ENCODE measurements at places on chromosomes 2 and 18.

GRCh38 chr18:79348066-79348465 is 47.7 kb upstream of the NFATC1 start:
- no peak for DNase-seq

- DNase-seq, result no peak
Measured at GRCh38 chr2:63029058-63029457, 21.6 kb upstream of the OTX1 start.

GRCh38 chr2:20977520-20978180 is 66.2 kb downstream of the APOB start:
- no peak for DNase-seq

DNA sequence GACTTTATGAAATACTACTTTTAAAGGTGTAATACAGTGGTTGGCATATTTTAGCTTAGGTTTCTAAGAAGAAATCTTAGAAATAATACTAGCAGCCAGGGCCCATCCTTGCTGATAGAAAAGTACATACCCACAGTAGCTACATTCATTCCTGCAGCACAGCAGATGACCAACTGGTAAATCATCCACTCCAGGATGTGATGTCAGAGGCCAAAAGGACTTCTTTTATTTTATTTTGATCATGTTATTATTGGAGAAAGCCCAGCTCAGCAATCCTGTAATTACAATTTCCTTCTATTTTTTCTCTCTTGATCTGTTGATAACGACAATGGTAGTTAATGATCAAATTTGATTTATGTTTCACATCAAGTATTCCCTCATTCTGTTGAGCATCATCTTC is 18.0 kb upstream of the TTN start:
- DNase-seq, result no peak

DNA sequence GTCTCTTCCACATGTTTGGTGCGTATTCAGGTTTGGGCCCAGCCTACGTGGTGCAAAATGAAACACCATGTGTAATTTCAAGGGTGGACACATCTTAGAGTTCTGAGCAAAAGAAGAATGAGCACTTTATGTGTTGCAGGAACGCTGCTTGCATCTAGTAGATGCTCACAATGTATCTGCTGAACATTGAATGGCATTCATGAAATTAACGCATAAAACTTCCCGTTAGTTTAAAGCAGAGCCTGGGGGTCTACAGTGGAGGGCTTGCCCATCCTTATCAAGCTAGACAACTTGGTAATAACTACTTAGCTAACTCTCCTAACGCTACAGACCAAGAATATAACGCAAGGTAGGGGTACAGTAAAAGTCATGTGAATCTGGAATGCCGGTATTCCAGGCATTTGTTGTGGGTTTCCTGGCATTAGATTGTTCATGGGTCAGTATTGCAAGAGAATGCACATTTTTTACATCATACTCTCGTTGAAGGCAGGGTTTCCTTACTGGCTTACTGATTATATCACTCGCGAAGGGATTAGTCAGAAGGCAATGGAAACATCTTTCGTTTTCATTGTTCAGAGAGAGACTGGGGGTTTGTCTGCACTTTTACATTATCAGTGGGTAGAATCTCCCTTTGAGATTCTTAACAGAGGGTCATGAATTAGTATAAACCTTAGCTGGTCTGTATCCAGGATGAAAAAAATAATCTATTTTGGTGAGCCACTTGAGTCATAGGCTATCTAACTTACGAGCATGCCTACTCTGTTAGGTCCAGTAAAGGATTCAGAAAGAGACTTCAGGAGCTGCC is 229.5 kb upstream of the EPAS1 start:
- no peak for DNase-seq

- DNase-seq, result no peak
Measured at GRCh38 chr2:135773917-135774316, 32.3 kb downstream of the UBXN4 start.

GRCh38 chr2:10238991-10239485 is 63.7 kb upstream of the HPCAL1 start:
- DNase-seq, result no peak

DNA sequence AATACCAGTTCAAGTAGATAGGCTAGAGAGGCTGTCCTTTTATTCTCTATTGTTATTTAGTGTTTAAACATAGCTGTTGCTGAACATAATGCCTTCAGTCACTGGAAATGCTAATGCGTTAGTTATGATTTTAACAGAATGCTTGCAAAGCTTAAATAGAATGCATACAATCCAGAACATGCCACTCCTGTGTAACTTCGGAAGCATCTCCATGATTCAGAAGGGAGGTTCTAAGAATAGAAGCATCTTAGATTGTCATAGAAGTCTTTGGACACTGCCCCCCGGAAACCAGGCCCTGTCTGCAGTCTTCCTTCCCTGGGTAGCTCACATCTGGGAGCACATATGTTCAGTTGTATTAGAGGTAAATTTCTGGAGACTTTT is 73.2 kb downstream of the ZNF532 start:
- DNase-seq, result no peak

DNA sequence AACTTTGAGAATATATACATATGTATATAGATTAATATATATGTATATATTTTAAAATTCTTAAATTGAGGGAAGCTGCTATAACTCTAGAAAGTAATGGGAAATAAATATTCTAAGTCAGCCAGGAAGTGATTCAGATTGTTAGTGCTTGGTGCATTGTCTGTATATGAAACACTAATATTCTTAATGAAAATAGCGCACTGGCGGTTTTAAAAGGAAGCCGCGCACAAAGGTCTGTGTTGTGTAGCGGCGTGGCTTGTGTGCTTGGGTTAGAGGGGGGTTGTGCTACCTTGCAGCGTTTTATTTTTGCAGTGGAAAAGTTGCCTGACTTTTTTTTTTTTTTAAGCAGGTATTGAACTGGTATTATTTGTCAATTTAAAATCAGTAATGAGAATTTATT is 11.3 kb downstream of the TSHZ1 start:
- DNase-seq, result no peak

- DNase-seq, result no peak
Measured at GRCh38 chr2:60044484-60044883, 509.0 kb downstream of the BCL11A start.

DNA sequence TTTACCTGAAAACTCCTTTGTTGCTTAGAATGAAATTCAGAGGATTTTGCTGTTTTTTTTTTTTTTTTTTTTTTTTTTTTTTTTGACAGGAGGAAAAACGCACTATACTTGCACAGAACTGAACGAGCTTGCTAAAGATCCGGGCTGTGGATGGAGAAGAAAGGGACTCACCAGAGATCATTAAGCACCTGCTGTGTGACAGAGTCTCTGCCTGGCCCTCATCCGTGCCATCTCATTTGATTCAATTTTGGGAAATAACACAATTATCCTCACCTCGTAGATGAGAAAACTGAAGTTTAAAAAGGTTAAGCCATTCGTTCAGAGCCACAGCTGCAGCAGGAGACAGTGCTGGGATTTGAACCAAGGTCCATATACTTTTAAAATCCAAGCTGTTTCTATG is 775.4 kb upstream of the ID2 start:
- DNase-seq, result no peak

DNA sequence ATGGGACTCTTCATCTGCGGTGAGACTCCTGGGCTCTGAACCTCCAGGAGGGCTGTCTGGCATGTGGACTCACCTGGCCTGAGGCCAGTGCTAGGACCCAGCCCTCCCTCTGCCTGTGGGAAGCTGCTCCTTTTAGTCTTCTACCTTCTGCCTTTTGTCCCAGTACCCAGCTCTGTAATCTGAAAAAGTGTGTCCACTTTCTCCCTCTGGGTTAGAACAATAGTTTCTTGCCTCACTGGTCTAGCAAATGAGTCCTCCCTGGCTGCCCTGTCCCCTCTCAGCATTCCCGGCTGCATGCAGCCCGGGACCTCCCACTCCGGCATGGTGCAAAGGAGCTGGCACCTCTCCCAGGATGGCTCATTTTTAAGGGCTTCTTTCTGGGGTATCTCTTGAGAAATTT is 25.9 kb downstream of the GKN2 start:
- DNase-seq, result no peak

- no peak for DNase-seq
Measured at GRCh38 chr18:25332002-25332401, 20.0 kb downstream of the ZNF521 start.

- DNase-seq, result no peak
Measured at GRCh38 chr2:85409845-85410583, at the start of gene CAPG. CAPG (minus strand) TSS chr2:85410366; CDS start chr2:85402145, 8,221 bp downstream.

- no peak for DNase-seq
Measured at GRCh38 chr2:237472909-237473877, 13.9 kb upstream of the MLPH start.

DNA sequence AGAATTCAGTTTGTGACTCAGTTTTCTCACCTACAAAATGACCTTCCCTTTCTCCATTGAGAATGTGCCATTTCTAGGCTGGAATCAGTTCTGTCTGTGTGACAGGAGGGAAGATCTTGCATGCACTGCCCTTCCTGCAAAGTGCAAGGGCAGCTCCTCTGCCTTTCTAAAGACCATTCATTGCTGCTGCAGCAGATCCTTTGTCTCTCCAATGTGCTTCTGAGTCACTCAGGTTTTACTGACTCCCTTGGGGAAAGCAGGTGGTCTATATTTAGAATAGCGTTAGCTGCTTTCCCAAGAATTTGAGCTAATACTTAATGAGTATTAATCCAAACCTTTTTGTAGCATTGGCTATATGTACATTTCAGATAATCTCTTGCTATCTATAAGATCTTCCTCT is 62.5 kb downstream of the DAW1 start:
- no peak for DNase-seq

DNA sequence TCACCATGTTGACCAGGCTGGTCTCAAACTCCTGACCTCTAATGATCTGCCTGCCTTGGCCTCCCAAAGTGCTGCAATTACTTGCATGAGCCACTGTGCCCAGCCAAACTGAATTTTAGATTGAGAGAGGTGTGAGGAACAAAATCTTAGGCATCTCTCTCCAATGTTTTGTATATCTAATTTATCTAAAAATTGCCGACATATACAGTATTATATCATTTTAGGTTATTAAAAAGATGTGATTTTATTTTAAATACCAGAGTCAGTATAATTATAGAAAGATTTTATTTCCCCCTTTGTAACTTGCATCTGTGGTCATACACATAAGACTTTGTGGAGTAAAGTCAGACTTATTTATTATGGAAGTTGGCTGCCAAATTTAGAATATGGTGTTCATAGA is 10.1 kb downstream of the PMS1 start:
- no peak for DNase-seq

DNA sequence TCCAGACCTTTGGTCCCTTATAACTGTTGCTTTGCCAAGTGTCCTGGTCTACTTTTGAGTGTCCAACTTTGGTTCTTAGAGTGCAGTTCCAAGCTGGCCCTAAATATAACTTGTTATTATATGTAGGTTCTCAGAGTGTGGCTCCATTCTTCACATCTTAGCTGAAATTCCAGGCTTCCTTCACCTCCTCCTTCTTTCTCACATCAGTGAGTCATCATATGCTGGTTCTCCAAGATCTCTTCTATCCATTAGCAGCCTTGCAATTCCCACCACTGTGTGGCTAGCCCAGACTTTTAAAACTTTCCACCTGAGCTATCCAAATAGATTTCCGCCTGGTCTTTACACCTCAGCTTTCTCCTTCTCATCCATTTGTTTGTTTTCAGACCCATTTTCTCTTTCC is 12.6 kb upstream of the CXCR4 start:
- DNase-seq, result no peak

DNA sequence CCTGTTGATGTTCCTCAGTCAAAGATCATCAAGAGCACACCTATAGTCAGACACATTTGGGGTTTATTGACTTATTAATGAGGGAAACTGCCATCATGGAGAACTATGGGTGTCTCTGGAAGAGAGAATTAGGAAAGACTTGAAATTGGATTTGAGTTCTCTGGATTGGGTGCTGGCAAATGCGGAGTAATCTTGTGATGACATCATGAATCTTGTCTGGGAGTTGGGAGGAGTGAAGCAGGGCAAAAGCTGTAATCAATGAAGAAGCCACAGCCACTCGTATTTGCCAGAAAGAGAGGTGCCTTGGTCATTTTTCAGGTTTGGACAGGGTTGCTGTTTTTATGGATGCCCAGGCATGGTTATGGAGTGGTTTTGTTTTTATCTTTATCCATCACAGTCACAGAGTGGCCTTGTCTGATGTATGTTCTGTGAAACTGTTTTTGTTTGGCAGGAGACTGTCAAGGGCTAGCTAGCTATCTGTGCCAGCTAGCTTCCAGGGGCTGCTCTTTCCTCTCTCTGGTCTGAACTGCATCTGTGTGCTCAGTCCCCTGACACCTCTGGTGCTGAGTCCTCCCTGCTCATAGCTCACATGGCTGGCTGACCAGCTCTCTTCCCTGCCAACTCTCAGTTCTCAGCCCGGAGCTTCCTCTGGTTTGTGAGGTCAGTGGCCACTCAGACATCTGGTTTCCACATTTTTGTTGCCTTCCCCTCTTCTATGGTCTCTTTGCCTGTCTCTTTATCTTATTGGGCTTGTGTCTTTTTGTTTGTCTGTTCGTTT is 193.4 kb upstream of the RMP24 start:
- no peak for DNase-seq

DNA sequence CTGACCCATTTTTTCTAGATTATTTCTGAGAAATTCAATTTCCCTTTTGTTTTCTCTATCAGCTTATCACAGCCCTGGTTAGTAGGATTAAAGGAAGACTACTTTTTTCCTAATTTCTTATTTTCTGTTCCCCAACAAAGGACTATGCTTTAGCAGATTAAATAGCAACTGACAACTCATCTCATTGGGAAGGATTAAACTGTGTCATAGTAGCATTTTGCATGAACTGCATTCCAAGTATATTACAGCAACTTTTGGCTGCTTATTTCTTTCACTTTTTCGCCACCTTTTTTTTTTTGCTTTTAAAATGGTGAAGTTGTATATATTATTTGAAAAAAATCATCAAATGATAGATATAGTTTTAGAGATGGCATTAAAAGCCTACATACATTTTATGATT is 570.3 kb downstream of the FBXO15 start:
- no peak for DNase-seq

DNA sequence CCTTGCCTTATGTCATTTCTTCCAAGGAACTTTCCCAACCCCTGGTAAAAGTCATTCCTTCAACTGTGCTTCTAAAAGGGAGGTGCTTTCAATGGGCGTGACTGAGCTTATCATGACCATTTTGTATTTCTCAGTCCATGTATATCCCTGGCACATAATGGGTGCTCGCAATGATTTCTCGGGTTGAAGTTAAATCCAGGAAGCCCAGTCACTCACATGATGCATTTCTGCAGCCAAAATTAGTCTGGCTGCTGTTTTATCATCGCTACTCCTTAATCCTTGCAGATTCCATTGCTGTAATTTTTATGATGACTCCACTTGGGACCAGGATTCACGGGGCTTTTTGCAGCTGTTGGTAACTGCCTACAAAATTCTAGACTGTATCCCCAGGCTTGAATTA is 25.9 kb upstream of the RFX8 start:
- DNase-seq, result no peak

DNA sequence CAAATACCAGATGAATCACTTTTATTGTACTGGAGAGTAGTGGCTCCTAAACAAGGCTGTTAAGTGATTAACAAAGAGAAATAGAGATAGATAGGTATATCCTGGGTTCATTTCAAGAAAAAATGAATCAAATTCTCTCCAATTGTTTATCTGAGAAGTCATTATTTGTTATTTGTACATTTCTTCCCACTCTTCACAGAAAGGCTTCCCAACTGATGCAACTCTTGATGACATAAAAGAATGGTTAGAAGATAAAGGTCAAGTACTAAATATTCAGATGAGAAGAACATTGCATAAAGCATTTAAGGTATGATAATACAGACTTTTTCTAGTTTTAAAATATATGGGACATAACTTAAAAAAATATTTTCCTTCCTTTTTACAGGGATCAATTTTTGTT is 7.9 kb downstream of the SSB start:
- no peak for DNase-seq

Measured in iPS DF 6.9 (cell line).